T follicular helper cell (primary cell): ENCODE measurements at places on chromosomes 6 and 20.

GRCh38 chr6:15405129-15406068 lies 159.5 kb downstream of the JARID2 start:
- DNase-seq, result no peak

GRCh38 chr20:34571753-34572152 lies 13.2 kb downstream of the MAP1LC3A start:
- no peak for DNase-seq

DNA sequence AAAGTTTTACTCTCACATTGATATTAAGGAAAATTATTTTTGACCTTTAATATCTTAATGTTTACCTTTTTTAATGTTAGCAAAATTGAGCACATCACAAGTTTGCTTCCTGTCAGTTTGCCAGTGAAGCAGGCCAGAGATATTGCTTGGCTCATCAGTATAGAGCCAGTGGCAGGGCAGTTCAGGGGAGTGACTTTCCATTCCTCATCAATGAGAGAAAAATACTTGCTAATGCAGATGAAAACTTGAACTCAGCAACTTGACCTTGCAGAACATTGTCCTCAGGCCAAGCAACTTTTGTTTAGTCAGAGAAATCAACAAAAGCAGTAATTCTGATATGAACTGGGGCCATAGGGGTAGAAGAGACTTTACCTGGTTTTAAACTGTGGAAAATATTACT lies 6.9 kb downstream of the TAB2 start:
- no peak for DNase-seq

DNA sequence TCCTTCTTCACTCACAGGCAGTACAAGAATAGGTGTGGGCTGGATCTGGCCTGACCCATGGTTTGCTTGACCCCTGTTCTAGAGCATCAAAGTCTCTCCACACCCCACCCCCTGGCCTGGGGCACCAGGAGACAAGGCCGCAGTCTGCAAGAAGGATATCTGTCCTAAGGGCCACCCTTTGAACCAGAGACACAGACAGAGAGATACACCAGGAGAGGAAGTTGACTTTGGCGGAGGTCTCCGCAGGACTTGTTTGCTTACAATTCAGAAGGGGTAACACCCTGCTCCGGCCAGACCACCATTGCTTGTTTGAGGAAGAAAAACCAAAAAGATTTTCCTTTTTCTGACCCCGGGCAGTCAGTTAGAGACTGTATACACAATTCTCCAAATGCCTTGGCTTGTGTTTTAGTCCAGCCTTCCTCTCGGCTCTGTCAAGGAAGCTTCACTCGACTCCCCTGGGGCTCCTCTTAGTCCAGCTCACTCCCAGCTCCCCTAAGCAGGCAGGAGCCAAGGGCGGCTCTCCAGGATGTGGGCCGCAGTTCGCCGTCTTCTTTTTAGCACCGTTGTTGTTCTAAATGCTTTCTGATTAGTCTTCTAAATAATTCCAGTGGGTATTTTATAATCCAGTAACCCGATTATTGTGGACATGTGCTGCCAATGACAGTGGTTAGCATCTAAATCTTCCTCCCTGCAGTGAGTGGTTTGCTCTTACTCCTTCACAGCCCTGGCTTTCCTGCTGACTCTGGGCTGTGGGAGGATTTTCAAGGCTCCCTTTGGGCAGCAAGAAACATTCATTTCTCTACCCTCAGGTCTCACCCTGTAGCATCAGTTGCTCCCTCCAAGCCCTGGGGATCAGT lies 58.6 kb upstream of the MRPS10 start:
- no peak for DNase-seq

DNA sequence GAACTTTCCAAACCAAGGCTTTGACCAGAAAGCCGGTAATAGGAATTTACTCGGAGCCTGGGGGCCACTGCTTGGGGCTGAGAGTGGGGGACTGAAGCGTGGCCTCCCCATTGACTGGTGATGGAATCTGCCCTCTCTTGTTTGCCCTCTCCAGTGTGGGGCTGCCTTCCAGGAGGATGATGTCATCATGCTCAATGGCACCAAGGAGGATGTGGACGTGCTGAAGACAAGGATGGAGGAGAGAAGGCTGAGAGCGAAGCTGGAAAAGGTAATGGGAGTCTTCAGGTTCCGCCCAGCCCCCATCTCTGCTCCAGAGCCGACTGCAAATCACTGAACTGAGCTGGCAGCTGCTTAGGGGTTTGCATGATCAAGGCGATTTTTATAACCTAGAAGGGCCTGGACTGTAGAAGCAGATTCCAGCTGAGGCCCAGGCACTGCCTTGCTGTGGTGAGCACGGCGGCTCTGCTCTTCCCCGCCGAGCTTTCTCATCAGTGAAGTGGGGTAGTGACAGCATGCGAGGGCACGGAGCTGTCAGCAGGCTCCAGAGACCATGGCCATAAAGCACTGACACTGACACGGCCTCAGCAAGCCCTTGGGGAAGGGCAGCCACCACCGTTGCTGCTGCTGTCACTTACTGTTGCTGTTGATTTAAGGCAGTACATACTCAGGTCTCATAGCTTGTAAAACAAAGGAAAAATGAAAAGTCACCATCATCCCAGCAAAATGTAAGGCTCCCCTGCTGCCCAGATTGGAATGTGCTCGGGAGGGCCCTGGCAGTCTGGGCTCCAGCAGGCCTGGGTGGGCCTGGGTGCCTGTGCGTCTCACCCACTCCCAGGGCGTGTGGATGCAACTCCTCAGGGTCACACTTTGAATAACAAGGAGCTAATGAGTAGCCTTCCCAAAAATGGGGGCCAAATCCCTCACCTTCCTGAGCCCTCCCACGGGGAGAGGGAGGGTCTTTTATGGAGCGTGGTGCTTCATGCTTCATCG lies 11.1 kb upstream of the FAM209A start:
- DNase-seq, result no peak

- no peak for DNase-seq
Observed at GRCh38 chr6:20861481-20861880, 327.2 kb downstream of the CDKAL1 start.

DNA sequence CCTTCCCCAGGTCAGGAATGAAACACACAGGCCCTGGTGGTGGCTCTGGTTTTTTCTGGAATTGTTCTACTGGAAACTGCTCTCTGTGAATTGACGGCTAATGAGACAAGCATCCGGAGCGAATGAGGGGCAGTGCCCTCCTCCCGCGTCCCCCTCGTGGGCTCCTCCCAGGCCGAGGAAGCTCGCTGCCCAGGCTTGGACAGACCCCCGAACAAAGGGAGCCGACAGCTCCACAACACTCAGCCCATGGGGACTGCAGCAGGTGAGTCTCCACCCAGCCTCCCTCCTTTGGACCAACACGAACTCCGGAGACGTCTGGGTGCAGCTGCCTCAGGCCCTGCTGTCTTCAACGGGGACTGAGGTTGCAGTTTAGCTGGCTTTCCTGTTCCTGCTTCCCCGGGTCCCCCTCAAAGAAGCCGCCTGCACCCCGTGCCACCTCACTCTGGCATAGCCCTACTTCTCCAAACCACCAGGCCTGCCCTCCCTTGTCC lies 31.3 kb upstream of the AFDN start:
- no peak for DNase-seq

GRCh38 chr6:139765825-139766285 lies 391.4 kb upstream of the CITED2 start:
- no peak for DNase-seq

- DNase-seq, result no peak
Observed at GRCh38 chr6:53833155-53833554, 38.4 kb downstream of the LRRC1 start.

DNA sequence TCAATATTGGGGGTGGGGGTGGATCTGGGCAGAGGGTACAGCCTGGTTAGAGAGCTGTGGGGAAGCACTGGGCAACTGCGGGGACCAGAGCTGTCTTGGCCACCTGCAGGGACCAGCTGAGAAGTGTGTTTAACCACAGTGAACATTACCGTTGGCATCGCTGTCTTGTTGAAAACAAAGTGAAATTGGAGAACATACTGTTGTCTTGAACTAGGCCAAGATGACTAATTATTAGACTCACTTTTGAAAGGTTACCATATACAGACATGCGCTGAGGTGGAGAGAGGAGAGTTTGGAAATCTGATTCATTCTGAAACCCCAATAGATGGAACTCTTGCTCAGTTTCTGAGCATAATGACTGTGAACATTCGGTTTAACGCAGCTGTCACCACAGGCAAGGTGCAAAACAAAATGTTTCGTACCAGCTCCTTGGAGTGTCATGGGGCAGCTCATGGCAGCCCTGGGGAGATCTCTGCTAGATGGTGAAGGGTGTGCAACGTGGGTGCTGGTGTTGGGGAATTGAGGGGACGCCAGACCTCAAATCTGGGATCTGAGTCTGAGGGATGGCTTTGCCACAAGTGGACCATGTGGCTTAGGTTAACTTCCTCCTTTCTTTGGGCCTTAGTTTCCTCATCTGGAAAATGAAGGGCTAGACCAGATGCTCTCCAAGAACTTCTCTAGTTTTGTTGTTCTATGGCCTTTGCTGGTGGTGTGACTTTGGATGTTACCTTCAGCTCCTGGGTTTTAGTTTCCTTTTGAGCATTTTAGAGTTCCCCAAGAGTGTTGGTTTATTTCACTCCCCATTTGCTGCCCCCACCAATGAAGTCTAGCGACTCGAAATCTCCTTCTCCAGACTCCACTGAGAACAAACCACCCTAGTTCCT lies 24.6 kb upstream of the GTSF1L start:
- DNase-seq, result no peak

- no peak for DNase-seq
Observed at GRCh38 chr6:75278474-75279077, 6.0 kb downstream of the TMEM30A start.

DNA sequence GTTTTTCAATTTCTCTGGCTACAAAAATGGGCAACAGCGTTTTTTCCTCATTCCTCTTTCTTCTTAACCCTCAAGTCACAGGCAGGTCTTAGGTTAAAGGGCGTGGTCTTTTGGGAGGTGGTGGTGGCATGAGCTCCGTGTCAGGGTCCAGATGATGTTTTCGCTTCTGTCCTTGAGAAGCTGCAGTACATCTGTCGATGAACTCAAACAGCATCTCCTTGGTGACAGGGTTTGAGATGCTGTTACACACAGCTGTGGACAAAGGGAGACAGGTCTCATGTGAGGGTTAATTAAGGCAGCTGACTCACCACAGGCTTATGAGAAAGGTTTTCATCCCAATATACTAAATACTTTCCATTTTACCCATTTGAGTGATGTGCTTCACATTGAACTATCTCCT lies 350.8 kb downstream of the RNGTT start:
- no peak for DNase-seq

DNA sequence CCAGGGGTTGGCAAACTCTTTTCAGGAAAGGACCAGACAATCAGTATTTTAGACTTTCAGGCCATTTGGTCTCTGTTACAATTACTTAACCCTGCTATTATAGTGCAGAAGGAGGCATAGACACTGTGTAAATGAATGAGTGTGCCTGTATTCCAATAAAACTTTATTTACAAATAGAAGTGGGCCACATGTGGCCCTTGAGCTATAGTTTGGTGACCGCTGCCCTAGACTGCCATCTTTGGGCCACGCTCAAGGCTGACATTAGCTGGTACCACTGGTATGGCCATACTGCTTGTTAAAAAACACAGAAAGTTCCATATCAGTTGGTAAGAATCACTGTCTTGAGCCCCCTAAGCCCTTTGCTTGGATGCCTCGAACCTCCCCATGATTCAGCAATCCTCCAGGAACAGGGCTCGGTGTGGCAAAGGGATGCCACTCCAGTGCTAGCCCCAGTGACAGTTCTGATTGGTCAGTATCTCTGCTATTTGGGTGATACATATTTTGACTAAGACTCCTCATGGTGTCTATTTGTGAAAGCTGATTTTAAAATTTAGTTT lies 23.3 kb upstream of the SNRNP48 start:
- no peak for DNase-seq

GRCh38 chr6:169489563-169490245 lies 212.1 kb downstream of the WDR27 start:
- DNase-seq, result no peak

- peak; percentile 35 for DNase-seq
Observed at GRCh38 chr20:57432862-57433491, 41.8 kb downstream of the RBM38 start.

DNA sequence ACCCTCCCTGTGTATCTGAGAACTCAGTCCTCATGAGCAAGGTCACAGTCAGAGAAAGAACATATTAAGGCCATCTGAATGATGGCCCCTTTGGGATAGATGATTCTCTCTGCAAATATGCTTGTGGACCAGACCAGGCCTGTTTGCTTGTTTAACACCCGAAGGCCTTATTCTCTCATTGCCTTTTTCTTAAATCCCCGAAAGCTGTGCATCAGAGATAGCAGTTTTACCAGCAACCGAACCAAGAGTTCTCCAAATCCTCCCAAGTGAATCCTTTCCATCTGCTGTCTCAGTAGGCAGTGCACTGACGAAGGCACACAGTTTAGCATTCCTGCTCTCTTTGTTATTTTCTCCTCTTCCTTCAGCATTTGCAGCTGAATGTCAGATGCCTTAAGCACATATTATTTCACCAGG lies 79.8 kb downstream of the TRMT6 start:
- DNase-seq, result no peak

DNA sequence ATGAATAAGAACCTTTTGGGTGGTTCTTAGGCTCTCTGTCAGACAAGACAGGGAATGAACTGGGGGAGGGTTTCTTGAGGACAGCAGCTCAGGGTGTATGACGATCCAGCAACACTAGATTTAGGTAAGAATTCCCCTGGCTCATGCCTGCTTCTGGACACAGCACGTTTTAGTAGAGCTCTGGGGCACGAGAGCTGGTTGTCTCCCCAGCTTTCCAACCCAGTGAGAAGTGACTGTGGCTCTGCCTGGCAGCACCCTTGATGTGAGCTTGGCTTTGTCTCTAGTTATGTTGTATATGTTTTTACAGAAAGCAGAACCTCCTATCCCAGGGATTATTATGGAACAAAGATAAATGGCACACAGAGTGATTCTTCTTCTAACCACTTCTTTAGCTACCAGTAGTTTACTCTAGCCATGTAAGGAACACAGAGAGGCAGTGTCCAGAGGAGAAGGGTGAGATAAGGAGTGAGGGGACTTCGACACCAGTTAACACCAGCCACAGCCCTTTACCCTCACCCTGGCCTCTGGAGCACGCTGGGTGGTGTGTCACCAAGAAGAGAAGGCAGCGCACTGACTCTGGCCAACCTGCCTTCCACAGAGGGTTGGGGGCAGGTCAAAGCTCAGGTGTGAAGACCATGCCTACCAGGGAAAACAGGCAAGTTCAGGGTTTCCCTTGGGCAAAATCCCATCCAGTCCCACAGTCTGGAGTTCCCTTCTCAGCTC lies 3.9 kb downstream of the APOBEC2 start:
- DNase-seq, result no peak

DNA sequence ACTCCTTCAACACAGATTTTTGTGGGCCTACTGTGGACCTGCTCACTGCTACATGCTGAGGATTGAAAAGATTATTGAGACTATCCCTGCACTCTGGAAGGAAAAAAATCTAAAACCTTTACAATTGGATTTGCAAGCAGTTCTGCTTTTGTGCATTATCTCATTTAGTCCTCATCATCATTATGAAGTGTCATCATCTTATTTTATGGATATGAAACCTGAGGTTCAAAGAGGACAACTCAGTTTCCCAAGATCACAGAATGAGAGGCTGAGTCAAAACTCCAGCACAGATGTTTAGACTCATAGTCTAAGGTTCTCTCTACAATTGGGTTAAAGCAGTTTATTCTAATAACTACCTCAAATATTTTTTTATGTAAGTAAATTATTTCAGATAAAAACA lies 160.2 kb upstream of the MARCKS start:
- DNase-seq, result no peak

- peak; percentile 39 for DNase-seq
Observed at GRCh38 chr6:108942556-108943492, 94.6 kb downstream of the ARMC2 start.

GRCh38 chr6:112634376-112634775 lies 287.2 kb downstream of the RFPL4B start:
- no peak for DNase-seq
